ENCODE measurements at places on chromosomes 3 and 15.

- DNase-seq: no peak
Observed at GRCh38 chr3:42257007-42257406, 9.0 kb downstream of the CCK start.

- DNase-seq: no peak
Observed at GRCh38 chr3:89300981-89301380, 193.6 kb downstream of the EPHA3 start.

DNA sequence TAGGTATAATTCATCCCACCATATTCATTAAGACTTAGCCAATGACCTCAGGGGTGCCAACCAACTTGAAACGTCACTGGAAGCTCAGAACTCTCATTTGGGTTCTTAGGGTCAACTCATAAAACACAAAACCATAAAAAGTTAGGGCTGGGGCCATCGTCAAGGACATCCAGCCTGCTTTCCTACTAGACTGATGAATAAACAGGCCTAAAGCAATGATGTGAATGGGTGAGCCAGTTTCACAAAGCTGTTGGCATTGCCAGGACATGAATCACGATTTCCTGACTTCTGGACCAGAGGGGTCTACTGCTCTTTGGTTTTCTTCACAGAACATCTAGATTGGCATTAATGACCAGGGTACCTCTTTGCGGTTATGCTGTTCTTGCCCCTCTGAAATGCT is 64.7 kb downstream of the EOMES start:
- no peak for DNase-seq

- DNase-seq: no peak
Observed at GRCh38 chr3:72590732-72591221, 257.5 kb downstream of the SHQ1 start.

DNA sequence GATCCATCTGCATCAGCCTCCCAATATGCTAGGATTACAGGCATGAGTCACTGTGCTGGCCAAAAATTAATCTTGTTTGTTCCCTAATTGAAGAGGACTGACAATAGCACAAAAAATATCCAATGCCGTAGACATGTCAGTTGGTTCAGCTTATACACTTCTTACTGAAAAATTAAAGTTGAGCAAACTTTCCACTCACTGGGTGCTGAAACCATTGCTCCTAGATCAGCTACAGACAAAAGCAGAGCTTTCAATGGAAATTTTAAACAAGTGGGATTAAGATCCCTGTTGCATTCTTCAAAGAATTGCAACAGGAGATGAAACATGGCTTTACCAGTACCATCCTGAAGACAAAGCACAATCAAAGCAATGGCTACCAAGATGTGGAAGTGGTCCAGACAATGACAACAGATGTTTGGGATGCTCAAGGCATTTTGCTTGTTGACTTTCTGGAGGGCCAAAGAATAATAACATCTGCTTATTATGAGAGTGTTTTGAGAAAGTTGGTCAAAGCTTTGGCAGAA is 16.0 kb downstream of the ISLR2 start:
- no peak for DNase-seq

GRCh38 chr3:185311991-185312390 is 50.9 kb upstream of the MAP3K13 start:
- no peak for DNase-seq

- DNase-seq: no peak
Observed at GRCh38 chr3:54988838-54989630, 61.2 kb upstream of the LRTM1 start.

DNA sequence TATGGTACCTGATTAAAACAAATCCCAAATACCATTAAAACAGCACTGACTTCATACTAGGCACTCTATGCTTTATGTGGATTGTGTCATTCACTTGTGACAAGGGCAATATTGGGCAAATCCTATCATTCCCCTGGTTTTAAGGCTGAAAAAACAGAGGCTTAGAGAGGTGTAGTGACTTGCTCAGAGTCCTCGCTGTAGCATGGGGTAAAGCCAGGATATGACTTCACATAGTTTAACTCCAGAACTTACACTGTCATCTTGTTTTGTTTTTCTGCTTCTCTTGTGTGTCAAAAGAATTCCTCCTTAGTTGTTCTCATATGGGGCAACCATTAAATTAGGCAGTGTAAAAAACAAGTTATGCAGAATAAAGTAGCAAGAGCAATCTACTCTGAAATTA is 40.3 kb upstream of the ICE2 start:
- no peak for DNase-seq

DNA sequence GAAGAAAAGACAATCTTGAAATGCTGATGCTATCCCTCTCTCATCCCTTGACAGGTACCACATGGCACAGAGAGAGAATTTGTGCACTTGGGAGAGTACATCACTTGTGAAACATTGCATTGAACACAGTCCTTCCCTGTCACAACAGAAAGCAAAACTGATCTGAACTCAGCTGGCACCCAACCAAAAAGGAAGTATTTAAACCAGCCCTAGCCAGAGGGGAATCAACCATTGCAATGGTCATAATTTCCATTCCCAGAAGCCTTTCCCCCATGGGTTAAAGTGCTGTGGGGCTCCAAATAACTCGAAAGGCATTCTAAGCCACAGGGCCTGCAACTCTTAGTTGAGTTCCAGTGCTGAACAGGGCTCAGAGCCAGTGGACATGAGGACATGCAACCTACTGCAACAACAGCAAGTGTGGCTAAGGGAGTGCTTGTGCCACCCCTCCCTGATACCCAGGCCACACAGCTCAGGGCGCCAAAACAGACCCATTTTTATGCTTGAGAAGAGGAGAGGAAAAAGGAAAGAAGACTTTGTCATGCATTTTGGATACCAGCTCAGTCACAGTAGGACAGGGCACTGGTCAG is 530.8 kb upstream of the BCHE start:
- DNase-seq: no peak

- DNase-seq: no peak
Observed at GRCh38 chr15:69002783-69003182, 11.7 kb upstream of the NOX5 start.

GRCh38 chr3:156605686-156606605 is 51.0 kb upstream of the SSR3 start:
- no peak for DNase-seq

DNA sequence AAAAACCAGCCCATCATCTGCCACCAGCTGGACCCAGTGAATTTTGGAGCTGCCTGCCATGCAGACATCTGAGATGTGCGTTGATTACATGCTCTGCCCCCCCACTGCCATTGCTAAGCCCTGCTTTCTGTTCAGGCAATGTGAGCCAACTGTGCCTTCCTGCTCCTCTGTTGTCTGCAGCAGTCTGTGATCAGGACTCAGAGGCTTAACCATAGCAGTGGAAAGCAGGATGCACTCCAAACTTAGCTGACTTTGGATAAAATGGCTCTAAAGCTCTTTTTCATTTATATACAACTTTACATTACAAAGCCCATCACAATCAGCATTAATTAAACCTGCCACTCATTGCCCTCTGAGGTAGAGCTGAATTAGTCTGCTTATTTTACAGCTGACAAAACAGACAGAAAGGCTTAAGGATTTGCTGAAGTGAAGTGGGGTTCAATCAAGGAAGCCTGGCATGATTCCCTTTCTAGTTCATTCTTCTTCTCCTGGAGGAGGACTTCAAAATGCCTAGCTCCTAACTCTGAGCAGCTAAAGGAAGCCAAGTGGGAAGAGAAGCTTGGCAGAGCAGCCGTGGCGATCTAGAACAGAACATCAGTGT is 15.7 kb upstream of the RPS27L start:
- no peak for DNase-seq

DNA sequence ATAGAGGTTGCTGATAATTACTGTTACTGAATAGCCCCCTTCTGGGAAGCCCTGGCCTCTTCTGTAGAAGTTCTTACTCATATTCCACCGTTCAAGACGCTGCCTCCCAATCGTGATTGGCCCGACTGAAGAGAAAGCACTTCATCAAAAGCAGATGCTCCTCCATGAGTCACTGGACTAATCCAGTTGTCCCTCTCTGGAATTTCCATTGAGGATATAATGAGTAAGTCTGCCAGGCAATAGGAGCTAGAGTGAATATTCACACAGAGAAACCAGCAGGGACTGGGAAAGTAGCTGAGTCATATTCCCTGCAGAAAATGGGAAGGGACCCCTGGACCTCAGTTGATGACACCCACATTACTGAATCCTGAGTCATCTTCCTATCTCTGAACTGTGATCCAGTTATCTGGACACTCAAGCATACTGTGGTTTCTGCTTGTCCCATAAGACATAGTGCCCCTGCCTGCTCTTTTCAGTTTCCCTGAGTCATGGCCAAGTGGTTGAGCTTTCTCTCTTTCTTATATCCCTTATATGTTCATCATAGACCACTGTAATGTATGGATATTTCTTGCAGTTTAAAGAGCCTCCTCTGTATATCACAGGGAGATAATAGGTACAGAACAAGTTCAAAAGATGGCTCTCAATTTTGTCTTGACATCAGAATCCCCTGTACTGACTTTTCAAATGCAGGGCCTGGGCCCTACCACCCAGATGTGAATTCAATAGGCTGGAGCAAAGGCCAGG is 151.2 kb upstream of the CDIN1 start:
- DNase-seq: no peak

GRCh38 chr3:87228316-87228715 is 1.2 kb downstream of the CHMP2B start:
- no peak for DNase-seq

DNA sequence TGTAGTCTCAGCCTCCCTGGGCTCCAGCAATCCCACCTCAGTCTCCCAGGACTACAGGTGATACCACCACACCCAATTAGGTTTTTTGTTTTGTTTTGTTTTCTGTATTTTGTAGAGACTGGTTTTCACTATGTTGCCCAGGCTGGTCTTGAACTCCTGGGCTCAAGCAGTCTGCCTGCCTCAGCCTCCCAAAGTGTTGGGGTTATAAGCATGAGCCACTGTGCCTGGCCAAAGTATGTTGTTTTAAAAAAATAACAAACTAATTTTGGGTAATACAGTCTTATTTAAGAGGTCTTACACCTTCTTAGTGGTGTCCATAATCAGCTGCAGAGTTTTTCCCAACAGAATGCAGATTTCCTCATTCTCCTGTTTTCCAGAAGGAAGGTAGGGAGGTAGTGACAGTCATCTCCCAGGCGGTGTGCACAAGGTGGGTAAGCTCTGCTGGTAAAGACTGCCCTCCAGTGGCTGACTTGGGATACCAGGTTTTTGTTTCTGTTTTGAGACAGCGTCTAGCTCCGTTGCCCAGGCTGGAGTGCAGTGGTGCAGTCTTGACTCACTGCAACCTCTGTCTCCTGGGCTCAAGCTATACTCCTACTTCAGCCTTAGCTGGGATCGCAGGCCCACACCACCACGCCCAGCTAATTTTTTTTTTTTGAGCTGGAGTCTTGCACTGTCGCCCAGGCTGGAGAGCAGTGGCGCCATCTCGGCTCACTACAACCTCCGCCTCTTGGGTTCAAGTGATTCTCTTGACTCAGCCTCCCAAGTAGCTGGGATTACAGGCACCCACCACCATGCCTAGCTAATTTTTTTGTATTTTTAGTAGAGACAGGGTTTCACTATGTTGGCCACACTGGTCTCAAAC is 58.4 kb downstream of the MAP6D1 start:
- peak; percentile 79 for DNase-seq

DNA sequence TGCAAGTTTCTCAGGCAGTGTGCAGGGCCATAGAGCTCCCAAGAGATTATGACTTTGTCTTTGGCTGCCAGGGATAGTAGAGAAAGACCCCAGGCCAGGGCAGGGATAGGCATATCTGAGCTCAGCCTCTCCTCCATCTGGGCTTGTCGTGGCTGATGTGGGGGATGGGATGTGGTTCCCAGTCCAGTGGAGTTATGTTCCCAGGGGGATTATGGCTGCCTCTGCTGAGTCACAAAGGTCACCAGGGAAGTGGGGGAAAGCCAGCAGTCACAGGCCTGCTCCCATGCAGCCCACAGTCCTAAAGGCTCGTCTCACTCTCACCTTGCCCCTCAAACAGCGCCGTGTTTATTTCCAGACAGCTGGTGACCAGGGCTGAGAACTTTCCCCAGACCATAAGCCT is 354.9 kb downstream of the SI start:
- DNase-seq: no peak

GRCh38 chr3:38001456-38002081 is 11.0 kb downstream of the VILL start:
- no peak for DNase-seq

- DNase-seq: no peak
Observed at GRCh38 chr3:146814601-146815315, 209.6 kb upstream of the PLSCR5 start.

DNA sequence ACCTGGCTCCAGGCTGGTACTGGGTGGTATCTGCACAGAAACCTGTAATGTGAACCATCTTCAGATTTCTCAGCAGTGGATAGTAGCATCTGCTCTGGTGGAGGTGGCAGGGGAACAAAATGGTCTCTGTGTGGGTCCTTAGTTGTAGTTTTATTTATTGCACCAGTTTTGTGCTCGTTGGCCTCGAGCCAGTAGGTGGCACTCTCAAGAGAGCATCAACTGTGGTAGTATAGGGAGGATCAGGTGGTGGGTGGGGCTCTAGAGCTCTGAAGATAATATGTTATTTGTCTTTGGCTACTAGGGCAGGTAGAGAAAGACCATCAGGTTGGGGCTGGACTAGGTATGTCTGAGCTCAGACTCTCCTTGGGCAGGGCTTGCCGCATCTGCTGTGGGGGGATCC is 254.0 kb upstream of the GPR149 start:
- DNase-seq: no peak

DNA sequence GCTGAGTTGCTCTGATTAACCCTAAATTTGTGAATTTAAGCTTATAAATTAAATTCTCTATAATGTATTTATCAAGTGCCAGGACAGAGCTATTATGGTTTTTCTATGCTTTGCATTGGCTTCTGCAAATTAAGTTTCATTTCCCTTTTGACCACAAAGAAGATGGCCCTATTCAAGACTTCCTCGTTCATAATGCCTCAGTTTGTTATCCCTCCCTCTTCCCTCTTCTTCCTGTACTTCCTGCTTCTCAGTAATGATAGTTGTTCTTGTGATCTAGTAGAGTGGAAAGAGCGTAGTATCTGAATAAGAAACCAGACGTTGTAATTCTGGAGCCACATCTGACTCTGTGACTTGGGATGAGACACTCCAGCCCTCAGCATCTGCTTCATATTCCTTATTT is 118.7 kb downstream of the CACNA1D start:
- no peak for DNase-seq

GRCh38 chr3:14133188-14133800 is 8.4 kb downstream of the TMEM43 start:
- DNase-seq: no peak

DNA sequence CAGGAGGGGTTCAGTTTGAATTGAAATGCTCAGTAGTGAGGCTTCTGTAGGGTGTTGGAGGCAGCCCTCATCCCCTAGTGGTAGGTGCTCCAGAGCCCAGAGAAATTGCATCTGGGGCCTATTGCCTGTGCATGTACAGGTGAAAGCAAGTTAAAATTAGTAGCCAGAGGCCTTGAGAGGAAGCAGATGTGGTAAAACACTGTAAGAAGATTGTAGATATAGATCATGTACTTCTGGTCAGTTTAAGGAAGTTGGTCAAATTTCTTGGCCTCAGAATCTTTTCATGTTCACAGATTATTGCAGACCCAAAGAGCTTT is 34.6 kb downstream of the IGSF10 start:
- DNase-seq: no peak
